Mesenchymal stem cell (in vitro differentiated cells and primary cell): ENCODE measurements at places on chromosomes 4 and X.

DNA sequence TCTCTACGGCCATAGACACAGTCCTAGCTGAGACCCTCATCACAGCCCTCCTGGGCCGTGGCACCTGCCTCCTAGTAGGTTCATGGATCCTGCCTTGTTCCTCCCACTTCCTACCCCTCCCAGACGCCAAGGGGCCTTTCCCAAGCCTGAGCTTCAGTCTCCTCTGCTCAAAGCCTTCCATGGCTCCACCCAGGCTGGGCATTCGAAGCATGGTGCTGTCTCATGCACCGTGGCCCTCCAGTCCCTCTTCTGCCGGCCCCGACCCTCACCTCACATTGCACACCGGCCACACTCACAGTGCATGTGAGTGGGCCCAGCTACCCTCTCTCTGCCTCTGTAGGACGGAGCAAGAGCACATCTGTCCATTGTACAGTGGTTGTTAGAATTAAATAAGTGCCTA is 21.7 kb upstream of the KIAA0232 start:
- DNase-seq, result no peak

GRCh38 chr4:89757154-89757719 is 79.7 kb downstream of the SNCA start:
- DNase-seq, result no peak

- DNase-seq, result no peak
Measured at GRCh38 chr4:119246177-119246733, 33.7 kb downstream of the USP53 start.

DNA sequence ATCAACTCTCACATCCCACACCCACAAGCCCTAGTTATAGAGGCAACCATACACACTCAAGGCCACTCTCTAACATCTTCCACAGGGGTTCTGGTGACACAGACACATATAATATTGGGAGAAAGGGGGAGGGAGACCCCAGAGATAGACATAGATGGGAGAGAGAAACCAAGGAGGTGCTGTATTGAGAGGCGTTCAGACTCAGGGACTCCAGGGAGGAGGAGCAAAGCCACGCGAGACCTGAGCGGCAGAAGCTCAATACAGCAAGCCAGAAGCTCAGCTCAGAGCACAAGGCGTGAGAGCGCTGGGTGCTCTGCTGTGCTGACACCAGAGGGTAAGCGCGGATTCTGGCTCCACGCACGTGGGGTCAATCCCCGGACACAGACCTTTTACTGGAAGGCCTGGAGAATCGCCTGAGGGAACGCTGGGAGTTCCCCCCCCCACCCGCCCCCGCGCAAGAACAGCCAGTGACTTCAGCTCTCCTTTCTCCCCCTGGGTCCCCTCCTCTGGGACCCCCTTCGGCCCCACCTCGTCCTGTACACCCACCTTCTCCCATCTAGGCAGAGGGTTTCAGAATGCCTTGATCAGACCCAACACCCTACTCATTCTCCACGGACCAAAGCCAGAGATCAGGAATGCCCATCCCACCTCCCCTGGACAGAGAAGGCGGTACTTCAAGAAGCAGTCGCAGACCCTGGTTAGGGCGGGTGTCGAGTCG is 8.7 kb downstream of the MSX1 start:
- DNase-seq, result no peak

DNA sequence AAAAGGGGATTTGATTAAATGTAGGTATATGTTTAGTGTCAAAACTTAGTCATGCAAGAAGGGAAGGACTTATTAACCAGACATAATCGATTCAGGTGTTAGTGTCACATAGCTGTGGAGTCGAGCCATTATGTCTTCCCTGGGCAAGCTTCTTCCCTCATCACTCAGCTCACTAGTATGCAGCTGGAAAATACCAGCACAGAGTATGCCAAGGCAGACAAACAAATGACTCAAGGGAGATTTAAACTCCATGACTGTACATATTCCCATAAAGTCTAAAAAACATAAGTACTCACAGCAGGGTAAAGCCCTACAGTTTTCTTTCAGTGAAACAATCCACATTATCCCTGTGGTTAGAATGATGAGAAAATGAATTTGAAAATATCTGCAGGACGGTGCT is 304.5 kb downstream of the CBLL2 start:
- DNase-seq, result peak; percentile 16
